ENCODE measurements at places on chromosomes 16 and 17. TPM values are rescaled to one million over a fixed set of nuclear protein-coding genes. Genes with fewer than 3 reads are reported as not detected.
A peak's percentile ranks its signal among the peaks of the same experiment; 100 is the strongest.

- no peak for DNase-seq
Observed at GRCh38 chr16:1299012-1299867, 10.2 kb upstream of the UBE2I start.

FUS gene
- 514 TPM for total RNA-seq

DNA sequence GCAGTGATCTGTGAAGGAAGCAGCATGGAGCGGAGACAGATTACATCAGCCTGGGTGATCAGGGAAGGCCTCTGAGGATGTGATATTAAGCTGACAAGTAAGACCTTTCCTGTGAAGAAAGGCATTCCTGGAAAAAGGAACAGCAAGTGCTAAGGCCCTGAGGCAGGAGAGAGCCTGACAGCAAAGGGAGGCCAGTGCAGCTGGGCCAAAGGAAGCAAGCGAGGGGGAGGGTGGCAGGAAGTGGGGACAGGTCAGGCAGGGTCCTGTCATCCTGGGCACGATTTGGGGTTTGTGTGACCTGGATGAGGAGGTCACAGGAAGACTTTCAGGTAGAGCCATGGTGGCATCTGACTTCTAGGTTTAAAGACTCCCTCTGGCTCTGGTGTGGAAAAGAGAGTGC, 12.3 kb downstream of the CPNE2 start:
- DNase-seq: peak; percentile 70

DNA sequence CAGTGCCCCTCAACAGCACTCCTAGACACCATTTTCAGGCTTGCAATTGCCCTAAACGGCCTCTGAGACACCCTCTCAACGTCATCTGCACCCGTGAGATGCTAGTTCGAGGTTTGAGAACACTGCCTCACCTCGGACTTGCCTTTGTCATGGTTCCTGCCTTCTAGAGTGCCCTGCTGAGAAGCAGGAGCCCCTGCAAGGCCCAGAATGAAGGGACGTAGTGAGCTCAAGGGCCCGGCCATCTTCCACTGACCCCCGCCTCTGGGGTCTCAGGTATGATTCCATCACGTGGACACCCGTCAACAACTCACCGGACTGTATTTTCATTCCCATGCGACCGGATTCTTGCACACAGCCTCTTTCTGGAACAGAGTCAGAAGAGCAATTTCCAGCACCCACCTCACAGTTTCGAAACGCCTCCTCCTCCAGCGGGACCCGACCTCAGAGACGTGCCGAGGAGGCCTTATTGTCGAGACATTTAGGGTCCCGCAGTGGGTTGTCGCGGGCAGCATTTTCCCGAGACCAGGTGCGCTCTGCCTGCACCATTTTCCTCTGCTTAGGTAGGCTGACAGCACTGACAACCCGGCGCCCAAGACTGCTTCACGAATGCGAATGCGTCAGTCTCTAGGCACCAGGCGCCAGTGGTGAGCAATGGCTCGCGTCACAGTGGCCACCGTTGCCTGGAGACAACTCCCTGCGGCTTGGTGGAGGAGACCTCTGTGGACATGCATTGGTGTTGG, 999.9 kb downstream of the KCNJ18 start:
- DNase-seq: no peak

SMARCD2 gene
- 151 TPM for total RNA-seq

- DNase-seq: no peak
Observed at GRCh38 chr16:67269766-67270165, 9.6 kb upstream of the PLEKHG4 start.

GRCh38 chr17:28159004-28159403, 116.5 kb downstream of the NLK start:
- DNase-seq: no peak

GRCh38 chr17:81221842-81222619, 734 bp downstream of the CEP131 start:
- DNase-seq: no peak

ARL5C gene
- total RNA-seq: 0.35 TPM

GRCh38 chr17:45722161-45722560, 62.0 kb upstream of the CRHR1 start:
- no peak for DNase-seq

- DNase-seq: peak; percentile 84
Observed at GRCh38 chr17:77783991-77784820, 174.3 kb upstream of the TNRC6C start.

DNA sequence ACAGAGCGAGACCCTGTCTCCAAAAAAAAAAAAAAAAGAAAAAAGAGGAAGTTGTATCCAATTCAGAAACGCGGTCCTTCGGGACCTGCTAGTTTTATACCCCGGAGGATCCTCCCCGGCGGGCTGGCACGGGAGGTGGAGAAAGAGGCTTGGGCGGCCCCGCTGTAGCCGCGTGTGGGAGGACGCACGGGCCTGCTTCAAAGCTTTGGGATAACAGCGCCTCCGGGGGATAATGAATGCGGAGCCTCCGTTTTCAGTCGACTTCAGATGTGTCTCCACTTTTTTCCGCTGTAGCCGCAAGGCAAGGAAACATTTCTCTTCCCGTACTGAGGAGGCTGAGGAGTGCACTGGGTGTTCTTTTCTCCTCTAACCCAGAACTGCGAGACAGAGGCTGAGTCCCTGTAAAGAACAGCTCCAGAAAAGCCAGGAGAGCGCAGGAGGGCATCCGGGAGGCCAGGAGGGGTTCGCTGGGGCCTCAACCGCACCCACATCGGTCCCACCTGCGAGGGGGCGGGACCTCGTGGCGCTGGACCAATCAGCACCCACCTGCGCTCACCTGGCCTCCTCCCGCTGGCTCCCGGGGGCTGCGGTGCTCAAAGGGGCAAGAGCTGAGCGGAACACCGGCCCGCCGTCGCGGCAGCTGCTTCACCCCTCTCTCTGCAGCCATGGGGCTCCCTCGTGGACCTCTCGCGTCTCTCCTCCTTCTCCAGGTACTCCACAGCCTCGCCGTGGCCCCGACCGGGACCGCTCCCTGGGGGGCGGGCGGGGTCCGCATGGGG, at the start of gene CDH3:
Gene CDH3, plus strand, starts transcription at position 596 of the 779 bp plus-strand sequence. Its CDS starts 70 bp downstream, at position 666.
- no peak for DNase-seq

DNA sequence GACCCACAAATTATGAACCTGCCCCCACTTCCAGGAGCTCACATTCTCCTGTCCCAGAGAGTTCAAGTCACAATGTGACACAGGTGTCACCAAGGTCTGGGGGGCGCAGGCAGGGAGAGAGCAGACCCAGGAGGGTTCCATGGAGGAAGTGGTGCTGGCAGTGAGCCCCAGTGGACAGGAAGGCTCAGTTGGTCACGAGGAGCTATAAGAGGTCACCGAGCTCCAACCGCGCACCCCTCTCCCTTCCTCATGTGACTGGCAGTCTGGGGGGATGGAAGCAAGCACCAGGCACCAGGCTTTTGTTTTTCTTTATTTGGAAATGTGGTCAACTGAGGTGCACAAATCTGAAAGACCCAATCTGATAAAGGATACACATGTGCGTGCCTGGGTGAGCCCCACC, 2.5 kb downstream of the ITGAD start:
- DNase-seq: no peak

DNA sequence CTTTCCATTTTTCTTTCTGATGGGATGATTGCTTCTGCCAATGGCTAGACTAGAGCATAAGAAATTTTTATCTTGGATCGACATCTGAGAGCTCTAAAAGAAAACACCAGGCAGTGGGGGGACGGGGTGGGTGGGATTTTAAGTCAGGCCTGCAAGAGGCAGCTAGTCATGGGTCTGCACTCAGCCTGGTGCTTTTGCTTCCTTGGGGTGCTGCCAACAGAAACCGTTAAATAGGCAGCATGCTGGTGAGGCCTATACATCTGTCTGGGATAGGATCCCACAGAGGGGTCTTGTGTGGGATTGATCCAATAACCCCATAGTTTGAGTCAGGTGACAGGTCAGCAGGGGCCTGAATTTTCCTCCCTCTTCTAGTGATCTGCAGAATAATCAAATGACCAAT, 26.9 kb downstream of the ZNRF1 start:
- no peak for DNase-seq

ZMYND15 gene
- total RNA-seq: not detected

DNA sequence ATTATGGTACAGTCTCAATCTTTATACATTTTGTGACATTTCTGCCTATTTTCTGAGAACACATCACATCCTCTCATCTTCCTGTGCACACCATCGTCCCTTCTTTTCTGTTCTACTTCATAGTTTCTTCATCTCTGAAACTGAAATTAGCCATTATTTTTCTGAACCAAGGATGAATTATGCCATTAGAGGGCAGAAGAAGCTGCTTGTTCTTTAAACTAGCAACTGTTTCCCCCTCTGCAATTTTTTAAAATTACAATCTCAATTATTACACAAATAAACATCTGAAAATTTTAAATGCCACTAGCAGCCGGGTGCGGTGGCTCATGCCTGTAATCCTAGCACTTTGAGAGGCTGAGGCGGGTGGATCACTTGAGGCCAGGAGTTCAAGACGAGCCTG, 41.3 kb downstream of the RBBP6 start:
- no peak for DNase-seq

CORO1A gene
- total RNA-seq: 1,639 TPM

DNA sequence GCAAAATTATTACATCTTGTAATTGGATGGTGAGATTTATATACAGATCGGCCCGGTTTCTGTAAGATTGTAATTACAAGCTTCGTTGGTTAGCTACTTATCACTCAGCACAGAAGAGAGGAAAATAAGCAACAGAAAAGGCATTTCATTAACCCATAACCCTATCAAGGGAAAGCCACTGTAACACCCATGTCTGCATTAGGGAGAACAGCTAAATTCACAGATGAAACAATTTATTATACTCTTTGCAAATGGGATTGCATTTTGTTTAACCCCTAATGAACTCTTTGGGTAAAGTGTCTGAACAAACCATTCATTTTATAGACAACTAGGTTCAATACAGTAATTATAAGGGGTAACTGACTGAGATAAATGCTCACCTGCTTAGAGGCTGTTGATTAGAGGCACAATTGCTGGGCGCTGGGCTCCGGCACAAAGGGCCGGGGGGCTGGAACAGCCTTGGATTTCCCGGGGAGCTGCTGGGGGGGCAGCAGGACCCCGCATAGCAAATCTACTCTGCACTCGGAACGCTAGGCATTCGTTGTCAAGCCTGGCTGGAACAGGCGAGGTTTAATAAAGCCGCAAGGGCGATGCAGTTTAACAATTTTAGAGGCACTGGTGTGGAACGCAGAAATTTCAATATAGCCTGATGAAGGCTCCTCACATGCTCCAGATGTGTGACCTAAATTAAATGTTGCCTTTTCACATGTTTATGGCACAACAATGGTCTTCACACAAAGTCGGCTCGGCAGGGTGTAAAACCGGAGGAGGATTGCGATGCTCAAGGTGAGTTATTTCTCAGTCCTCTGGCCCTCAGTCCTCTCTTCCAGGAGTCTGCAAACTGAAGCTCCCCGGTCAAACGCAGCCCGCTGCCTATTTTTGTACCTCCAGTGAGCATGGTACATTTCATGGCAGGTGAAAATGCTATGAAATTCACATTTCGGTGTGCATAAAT, 134.0 kb upstream of the IRX6 start:
- DNase-seq: no peak

DNA sequence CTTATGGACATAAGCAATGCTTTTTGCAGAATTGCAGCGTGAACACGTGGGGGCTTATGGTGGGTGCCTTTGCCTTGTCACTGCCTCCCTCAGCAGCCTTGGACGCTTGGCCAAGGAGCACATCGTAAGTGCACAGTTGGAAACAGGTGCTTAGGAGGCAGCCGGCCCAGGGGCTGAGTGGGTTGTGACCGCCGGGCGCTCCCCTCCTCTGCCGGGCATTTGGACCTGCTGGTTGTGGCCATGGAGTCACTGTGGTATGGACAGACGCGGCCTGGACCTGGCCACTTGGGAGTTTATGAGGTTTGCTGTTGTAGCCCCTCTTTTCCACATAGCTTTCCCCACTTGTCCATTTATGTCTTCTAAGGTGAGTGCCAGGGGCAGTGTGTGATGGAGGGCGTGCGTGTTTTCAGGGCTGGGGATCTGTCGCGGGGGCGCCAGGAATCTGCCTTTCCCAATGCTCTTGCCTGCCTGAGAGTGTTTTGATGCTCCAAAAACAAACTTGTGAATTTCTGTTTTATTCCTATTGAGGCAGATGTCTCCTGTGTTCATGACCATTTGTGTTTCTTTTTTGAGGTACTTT, 49.2 kb downstream of the PDPK1 start:
- DNase-seq: no peak
